Stimulated activated CD4-positive, alpha-beta T cell treated with anti-CD3 and anti-CD28 coated beads, Interleukin-1b, Interleukin-23, amount 100 ng/mL, for 4 hours (primary cell): ENCODE measurements at places on chromosomes 11 and 22.

DNA sequence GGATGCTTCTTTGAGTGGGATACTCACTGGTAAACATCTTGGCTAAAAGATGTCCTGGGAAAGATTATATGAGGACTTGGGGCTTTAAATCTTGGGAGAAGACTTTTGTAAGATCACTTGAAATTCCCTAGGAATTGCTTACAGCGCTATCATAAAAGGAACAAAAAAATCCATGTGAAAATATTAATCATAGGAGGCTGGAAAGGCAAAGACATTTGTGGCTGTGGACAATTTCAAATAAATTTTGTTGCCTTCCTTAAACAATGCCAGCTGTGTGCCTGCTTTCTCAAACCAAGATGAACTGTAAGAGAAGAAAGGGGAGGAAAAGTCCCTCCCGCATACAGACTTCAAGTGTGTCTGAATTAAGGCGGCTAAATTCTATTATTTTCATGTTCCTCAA, 75.6 kb downstream of the SNX19 start:
- DNase-seq: no peak

GRCh38 chr11:61675826-61676225, 4.4 kb upstream of the DAGLA start:
- no peak for DNase-seq

GRCh38 chr11:102476812-102477211, 24.2 kb upstream of the TMEM123 start:
- no peak for DNase-seq

GRCh38 chr11:67504950-67505581, at the start of gene PITPNM1:
Gene PITPNM1, minus strand, starts transcription at chr11:67505363. Its CDS starts 1,183 bp downstream, at chr11:67504180.
- no peak for DNase-seq

- no peak for DNase-seq
These were observed 11.4 kb downstream of the EHF start for GRCh38 chr11:34632105-34632791.

GRCh38 chr11:7595016-7595866, 78.1 kb downstream of the CYB5R2 start:
- no peak for DNase-seq
